ENCODE measurements at places on chromosomes 16 and 17.
A peak's percentile ranks its signal among the peaks of the same experiment; 100 is the strongest.

DNA sequence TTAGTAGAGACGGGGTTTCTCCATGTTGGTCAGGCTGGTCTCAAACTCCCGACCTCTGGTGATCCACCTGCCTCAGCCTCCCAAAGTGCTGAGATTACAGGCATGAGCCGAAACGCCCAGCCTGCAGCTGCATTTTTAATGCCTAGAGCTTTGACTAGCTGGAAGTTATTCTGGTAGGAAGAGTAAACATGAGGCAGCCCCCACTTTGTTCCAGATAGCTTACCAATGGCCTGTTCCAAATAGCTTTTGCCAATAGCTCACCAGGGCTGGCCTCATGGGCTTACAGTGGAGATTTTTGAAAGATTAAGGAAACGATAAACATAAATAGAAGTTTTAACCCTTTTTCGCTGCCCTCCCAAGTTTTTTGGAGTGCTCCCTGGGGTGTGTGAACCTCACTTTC lies 9.8 kb downstream of the TRPV2 start:
- DNase-seq, result no peak

DNA sequence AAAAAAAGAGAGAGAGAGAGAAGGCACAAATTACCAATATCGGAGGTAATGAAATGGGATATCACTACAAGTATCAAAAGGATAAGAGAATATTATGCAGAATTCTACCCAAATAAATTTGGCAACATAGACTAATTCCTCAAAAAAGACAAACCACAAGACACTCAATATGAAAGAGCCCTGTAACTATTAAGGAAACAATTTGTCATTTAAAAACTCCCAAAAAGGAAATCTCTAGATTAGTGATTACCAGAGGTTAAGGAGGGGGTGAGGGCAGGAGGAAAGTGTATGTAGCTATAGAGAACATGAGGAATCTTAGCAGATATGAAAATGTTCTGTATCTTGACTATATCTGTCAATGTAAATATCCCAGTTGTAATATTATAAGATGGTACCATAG lies 54.0 kb downstream of the CFDP1 start:
- peak; percentile 63 for DNase-seq

DNA sequence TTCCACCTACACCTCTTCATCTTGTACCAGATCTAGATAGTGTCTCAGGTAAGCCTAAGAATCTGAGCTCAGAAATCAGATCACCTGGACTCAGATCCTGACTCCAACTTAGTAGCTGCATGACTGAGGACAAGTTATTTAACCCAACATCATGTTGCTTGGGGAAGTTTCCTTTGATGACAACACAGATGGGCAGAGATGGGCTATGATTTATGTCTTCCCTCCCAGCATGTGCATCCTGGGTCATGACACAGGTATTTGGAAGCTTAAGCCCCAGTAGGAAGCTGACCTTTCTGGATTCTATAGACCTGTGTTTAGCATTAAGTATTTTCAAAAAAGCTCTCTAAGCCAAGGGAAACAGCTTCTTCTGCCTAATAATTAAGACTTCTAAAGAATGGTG lies 12.4 kb upstream of the HEATR6 start:
- no peak for DNase-seq

DNA sequence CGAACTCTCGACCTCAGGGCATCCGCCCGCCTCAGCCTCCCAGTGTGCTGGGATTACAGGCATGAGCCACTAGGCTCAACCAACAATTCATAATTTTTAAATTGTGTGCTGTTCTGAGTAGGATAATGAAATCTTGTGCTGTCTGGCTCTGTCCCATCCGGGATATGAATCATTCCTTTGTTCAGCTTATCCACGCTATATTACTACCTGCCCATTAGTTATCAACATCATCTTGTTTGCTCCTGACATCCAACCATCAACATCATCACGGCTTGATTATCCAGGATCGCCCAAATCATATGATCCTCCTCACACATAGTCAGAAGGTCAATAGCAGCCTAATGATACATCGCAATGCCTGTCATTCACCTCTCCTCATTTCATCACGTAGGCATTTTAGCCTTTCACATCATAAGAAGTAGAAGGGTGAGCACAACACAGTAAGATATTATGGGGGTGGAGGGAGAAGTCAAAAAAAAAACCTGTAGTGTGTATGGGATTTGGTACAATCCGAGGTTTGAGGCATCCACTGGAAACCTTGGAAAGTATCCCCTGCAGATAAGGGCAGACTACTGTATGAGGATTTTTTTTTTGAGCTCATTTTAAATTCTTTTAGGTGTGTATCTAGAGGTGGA lies 77.0 kb upstream of the SIAH1 start:
- DNase-seq, result no peak

- DNase-seq, result no peak
These were observed 1.9 kb upstream of the PRRT2 start for GRCh38 chr16:29809850-29810698.

Data from suppressor macrophage treated with lipopolysaccharide for 1 hour (primary cell).